ENCODE measurements at places on chromosomes 11 and 22.

GRCh38 chr11:120226714-120227113, 13.2 kb upstream of the POU2F3 start:
- DNase-seq: no peak

GRCh38 chr11:9880657-9881056, 216.8 kb downstream of the SWAP70 start:
- DNase-seq: no peak

DNA sequence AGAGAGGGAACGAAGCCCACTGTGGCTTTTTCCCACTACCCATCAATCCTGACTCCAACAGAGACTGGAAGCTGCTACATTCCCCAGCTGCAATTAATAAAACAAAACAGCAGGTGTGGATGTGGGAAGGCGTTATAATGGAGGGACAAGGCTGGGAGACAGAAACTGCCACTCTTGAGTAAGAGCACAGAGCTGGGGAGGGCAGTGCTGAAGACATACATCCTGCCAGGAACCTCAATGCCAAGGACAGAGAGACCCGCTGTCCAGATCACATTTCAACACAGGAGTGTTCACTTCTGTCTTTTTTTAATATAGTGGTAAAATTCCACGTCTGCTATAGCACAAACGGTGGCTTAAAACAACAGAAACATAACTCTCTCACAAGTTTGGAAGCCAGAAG, 94.5 kb downstream of the LARGE1 start:
- DNase-seq: no peak

- no peak for DNase-seq
Observed at GRCh38 chr11:108351468-108351867, 115.9 kb downstream of the C11orf65 start.

GRCh38 chr11:102046841-102047240, 396 bp upstream of the CFAP300 start:
- DNase-seq: no peak

All from stimulated activated CD8-positive, alpha-beta memory T cell treated with anti-CD3 and anti-CD28 coated beads, Interleukin-4, amount 100 ng/mL, for 4 hours (primary cell).